ENCODE measurements at places on chromosomes 1 and 21. TPM values are rescaled to one million over a fixed set of nuclear protein-coding genes. Genes with fewer than 3 reads are reported as not detected.

DNA sequence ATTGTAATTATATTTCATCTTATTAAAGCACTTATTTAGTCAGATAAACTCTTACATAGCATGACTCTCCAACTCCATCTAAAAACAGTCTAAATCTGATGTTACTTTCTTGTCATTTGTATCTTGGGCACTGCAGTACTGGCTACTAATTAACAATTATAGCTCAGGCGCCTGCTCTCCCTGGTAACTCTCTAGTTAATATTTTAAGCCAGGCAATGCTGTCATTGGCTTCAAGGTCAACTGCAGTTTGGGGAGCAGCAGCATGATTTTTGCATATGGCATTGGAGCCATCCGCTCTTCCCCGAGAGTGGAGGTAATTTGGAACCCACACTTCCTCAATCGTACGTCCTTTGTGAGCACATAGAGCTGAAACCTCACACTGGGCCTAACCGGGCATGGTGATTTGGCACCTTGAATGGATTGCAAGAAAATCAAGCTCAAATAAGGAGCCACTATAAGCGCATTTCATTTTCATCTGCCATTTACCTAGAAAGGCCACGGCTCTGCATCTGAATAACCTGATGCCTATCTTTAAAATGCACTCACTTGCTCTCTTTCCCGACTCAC is 187.7 kb downstream of the KAZN start:
- no peak for DNase-seq

DNA sequence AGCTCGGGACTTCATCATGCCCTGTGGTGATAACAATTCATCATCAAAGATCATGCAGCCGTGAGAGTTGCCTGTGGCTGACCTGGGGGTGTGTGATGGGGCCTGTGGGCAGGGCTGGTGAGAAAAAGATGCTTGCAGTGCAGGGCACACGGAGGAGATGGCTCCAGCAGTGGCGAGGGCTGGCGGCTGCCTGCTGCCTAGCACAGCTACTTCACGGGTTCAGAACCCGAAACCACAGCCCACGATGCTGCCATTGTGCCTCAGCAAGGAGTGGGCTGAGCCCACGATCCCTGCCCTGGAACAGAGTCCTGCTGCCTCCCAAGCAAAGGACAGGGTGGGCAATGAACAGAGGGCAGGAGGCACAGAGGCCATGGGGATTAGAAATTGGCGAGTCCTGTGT is 631 bp upstream of the KRTAP10-9 start:
- no peak for DNase-seq

- DNase-seq = no peak
Measured at GRCh38 chr1:21003281-21004045, 173.2 kb downstream of the EIF4G3 start.

PLCH2 gene
- polyA plus RNA-seq = 13.4 TPM

FNDC10 gene
- 2.2 TPM for polyA plus RNA-seq

Measured in urinary bladder (tissue), 4 donors.